Muscle of back (tissue), 13 donors: ENCODE measurements at places on chromosomes 1 and 21. TPM values are rescaled to one million over a fixed set of nuclear protein-coding genes. Genes with fewer than 3 reads are reported as not detected.

Gene NMNAT1
- 11.2 TPM for polyA plus RNA-seq

DNA sequence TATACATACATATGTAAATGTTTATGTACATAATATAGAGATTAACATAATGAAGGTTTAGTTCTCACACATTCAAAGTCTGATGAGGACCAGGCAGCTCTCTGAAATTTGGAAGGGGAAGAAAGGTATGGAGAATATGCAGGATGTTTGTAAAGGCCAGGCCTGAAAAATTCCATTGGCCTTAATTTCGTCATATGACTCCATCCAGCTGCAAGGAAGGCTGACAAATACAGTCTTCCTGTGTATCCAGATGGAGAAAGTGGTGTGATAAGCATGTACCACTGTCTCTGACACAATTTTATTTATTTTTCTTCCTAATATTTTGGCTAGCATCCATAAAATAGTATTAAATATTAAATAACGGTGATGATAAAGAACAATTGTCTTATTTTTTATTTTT is 6.3 kb upstream of the SGIP1 start:
- peak; percentile 34 for DNase-seq

Gene HSPG2
- polyA plus RNA-seq: 223 TPM

GRCh38 chr1:109201123-109201703 is 12.5 kb upstream of the SARS1 start:
- peak; percentile 68 for DNase-seq

Gene LHX8
- polyA plus RNA-seq: 0.11 TPM

- DNase-seq: no peak
These were observed 2.7 kb downstream of the SCYL3 start for GRCh38 chr1:169890761-169891538.

DNA sequence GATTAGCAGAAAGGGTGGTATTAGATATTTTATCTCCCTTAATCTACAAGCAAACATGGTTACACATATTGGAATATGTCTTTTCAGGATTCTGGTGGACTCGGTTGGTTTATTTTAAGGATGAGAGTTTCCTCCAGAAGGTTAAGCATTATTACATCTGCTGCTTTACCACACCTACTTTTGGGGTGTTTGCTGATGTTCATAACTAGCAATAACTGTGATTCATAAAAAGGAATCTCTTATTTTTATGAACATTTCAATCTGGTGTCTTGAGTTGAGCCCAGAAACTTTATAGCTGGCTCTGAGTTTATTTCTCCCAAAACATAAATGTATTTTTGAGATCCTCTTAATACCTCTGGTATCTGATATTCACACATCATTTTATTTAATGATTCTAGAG is 82.7 kb downstream of the LRRC8D start:
- DNase-seq: no peak

GRCh38 chr1:59703226-59703917 is 111.4 kb upstream of the HOOK1 start:
- peak; percentile 62 for DNase-seq

GRCh38 chr1:53781654-53782053 is 42.7 kb upstream of the GLIS1 start:
- DNase-seq: no peak

DNA sequence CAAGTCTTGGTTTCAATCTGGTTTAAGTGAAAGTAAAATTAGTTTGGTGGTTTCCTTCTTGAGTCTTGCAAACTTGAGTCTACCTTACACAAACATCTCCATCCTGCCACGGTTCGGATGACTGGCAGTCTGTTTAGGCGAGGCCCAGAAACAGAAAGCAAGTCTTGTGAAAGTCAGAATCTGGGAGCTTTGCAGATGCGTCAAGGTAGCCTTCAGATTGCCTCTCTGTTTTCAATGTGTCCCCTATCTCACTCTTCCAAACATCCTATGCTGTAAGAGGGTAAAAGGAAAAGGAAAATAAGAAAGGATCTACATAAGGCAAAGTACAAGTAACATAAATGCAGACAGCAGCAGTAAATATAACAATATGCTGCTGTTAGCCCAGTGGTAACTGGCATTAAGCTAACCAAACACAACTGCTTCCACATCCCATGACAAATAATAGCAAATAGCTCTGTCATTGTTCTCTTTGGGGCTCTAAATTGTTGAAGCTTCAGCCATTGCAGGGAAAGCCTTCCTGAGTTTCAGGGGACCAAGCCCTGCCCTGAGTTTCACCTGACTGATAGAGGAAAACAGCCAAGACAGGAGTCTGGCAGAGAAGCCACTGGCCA is 26.2 kb upstream of the C1orf105 start:
- DNase-seq: no peak

Gene SYPL2
- 277 TPM for polyA plus RNA-seq

GRCh38 chr1:92186081-92186480 is 31.6 kb upstream of the C1orf146 start:
- DNase-seq: no peak

- no peak for DNase-seq
These were observed 94.4 kb downstream of the RAVER2 start for GRCh38 chr1:64839261-64839660.

DNA sequence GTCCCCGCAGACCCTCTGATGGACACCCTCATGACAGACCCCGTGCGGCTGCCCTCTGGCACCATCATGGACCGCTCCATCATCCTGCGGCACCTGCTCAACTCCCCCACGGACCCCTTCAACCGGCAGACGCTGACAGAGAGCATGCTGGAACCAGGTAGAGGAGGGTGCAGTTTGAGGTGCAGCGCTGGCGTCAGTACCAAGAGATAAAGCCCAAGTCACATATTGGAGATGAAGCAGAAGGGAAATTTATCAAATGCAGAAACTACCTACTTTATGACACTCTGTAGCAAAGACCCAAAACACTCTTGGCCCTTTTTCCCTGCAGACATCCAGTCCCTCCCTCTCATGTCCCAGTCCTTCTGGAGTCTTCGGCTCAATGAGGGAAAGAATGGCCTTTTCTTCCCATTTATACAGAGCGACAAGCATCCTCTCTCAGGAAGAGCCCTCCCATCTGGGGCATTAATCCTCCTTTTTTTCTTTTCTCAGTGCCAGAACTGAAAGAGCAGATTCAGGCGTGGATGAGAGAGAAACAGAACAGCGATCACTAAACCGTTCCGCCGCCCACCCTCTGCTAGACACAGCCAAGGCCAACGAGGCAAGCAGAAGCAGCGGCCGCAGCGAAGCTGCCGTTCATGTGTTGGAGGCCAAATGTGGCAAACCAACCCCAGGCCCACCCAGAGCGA is 30.8 kb upstream of the KIF1B start:
- DNase-seq: no peak

Gene AGT
- polyA plus RNA-seq: 17.0 TPM

- no peak for DNase-seq
These were observed 90.4 kb upstream of the PLPPR4 start for GRCh38 chr1:99173900-99174299.

DNA sequence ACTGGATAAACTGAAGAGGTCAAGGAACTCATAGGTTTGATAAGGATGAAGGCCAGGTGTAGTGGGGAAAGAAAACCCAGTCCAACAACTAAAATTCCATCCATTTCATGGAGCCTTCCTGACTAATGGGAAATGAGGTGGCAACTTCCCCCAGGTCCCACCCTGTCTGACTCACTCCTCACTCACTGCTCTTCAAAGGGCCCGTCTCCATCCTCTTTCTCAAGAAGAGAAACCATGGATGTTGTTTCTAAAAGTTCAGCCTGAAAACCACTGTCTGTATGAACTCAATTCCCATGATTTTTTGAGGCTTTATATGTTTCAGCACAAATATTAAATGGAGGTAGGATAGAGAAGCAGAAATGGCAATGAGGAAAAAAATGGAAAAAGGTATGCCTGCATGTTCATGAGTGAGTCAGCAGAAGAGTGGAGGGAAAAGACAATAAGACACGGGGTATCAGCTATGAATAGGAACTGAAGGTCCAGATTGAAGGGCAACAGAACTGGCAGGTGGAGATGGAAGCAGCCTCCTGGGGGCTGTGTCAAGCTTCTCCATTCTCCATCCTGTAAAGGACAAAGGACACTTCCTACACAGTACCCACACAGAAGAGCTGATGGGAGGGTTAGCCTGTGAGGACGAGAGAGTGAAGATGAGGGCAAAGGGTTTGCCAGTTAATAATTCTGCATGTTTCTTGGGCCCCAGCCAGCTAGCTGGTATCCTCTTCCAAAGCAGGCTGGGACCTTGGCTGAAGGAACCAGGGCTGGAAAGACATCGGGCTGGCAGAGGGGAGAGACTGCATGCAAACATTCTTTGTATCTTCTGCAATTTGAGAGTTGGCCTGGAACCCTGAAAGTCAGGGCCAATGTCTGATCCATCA is 5.5 kb upstream of the ELOVL1 start:
- no peak for DNase-seq

DNA sequence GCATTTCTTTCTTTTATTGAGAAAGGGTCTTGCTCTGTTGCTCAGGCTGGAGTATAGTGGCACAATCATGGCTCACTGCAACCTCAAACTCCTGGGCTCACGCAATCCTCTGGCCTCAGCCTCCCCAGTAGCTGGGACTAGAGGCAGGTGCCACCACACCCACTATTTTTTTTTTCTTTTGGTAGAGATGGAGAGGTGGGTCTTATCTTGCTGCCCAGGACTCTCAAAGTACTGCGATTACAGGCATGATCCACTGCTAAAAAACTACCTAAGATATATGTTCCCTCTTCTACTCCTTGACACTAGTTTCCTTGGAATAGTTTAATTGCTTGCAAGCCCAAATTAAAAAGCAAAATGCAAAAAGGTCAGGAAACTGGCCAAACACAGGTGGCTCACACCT is 56.9 kb upstream of the GUCA2A start:
- no peak for DNase-seq

DNA sequence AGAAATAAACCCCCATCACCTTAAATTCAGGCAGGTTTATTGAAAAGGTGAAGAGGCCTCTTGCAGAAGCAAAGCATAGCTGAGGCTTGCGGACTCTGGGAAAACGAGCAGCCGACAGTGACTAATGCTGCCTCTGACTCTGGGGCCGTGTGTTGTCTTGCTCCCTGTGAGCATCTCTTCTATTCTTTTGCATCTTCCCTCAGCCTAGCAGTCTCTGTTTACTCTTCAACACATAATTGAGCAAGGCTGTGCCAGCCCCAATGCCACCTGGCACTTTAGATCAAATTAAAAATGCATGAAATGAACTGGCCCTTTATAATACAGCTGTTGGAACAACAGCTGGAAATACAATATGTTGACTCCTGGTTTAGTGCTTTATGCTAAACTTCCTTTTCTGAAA is 18.4 kb upstream of the REG4 start:
- peak; percentile 17 for DNase-seq

GRCh38 chr1:203037509-203038190 is 11.4 kb downstream of the PPFIA4 start:
- DNase-seq: no peak

Gene OR2W3
- 0.30 TPM for polyA plus RNA-seq

Gene GSTM1
- 54.7 TPM for polyA plus RNA-seq

DNA sequence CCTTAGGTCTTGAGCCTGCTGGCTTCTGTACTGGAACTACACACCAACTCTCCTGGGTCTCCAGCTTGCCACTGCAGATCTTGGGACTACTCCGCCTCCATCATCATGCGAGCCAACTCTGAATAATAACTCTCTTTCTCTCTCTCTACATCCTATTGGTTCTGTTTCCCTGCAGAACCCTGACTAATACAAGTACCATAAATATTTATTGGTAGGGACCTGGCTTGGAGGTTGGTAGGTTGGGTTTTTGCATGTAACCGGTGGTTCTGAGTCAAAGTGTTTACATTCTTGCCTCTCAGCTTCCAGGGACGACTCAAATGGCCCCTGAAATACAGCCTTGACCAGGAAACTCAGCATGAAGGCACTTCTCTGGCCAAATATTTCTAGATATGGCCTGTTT is 110.4 kb downstream of the KCND3 start:
- no peak for DNase-seq

DNA sequence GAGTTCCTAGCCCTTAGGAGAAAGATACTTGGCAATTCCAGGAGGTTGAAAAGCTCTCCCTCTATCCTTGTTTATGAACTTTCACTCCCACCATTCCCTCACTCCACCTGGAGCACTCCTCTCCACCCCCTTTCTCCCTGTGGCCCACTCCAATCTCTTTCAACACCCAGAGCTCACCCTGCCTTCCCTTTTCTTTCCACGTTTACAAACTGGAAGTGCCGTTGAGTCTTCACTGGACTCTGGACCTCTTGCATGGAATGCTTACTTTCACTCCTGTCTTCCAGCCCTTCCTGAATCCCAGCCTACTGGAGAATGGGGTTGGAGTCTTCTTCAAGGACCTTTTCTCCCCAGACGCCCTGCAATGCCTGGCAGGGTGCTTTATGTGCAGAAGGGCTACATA is 198.5 kb downstream of the RHOU start:
- no peak for DNase-seq

- no peak for DNase-seq
These were observed 6.2 kb upstream of the CA6 start for GRCh38 chr1:8939362-8939995.

Gene NECTIN4
- 0.11 TPM for polyA plus RNA-seq

DNA sequence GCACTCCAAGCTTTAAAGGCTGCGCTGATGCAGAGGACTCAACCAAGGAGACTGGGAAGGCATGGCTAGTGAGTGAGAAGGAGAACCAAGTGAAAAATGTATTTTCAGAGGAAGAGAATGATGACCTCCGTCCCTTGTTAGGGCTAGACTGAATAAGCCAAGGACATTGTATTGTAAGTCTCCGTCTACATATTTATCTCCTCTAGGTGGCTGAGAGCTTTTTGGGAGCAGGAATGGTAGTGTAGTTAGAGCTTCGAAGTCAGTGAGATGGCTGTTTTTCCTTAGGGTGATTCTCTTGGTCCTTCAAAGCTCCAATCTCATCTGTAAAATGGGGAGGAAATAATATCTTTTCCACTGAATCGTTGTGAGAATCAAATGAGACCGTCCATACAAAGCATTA is 37.6 kb downstream of the ZBTB40 start:
- DNase-seq: no peak

DNA sequence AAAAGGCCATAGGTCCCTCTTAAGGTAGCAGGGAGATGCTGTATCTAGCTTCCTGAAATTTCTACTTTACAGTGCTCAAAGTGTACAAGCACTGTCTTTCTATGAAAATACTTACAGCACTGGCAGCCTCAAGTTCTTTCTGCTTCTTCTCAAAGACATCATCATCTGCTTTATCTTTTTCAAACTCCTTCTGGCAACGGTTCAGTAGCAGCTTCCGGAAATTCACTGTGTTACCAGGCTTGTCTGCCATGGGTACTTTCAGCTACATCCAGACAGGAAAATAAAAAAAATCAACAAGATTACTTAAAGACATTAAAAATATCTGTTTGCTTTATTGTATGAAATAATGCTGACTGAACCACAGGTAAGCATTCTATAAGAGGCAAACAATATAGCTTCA is 77.9 kb upstream of the HP1BP3 start:
- DNase-seq: no peak

GRCh38 chr21:30257773-30258172 is 25.0 kb downstream of the KRTAP24-1 start:
- DNase-seq: no peak

Gene TOR1AIP1
- polyA plus RNA-seq: 49.2 TPM

- no peak for DNase-seq
These were observed 53.7 kb downstream of the PLEKHA6 start for GRCh38 chr1:204306076-204306475.

GRCh38 chr1:14435368-14436023 is 163.0 kb upstream of the KAZN start:
- no peak for DNase-seq
